RWPE2 (cell line): ENCODE measurements at places on chromosomes 13 and 19.

DNA sequence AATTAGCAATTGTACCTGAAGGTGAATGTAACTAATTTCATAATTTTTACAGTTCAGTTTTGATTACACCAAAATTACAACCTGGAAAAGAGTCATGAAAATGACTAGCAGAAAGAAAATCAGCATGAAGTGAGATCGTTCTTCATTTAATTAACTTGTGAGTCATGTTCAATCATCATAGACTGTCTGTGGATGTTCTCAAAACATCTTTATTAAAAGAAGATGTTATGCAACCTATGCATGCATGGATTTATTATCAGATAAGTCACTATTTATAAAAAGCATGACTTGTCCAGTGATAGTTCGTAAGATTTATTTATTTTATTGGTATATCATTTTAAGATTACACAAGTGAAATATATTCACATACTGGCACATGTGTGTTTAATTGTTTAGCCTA lies 245.9 kb downstream of the ITGBL1 start:
- DNase-seq = no peak

DNA sequence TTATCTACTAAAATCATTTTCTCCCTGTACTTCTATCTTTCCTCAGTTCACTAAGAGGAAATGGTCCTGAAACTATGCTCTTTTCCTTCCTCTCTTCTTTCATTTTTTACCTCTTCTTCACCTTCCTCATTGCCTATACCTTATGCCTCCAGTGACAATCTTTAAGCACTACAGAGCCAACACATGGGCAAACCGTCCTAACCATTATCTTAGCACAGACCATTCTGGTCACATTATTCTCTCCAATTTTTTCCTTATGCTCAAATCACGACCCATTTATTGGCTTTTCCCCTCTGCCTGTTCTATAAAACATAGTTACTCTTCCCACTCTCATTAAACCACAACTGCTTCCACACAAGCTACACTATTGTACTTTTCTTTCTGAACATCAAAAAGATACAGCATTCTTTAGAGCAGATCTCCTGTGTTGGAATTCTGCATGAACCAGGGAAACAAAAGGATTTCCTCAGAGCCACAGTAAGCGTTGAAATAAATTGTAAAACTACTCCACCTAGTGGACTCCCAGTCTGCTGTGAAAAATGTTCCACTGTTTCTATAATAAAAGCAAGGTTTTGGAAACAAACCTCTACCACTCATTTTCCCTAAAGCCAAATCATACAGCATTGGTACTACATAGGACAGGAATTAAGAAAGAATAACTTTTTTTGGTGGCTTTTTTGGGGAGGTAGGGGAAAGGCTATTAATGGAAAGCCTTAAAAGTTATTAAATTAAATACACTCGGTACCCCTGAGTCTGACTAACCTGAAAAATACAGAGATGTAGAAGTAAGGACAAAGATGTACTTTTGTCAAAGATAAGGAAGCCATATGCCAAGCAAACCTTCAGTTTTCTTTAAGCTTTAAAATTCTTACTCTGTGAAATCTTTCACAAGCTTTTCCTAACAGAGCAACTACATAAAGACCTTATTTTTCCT lies 19.5 kb downstream of the NUFIP1 start:
- no peak for DNase-seq

- DNase-seq = no peak
Observed at GRCh38 chr13:32882691-32883090, 133.5 kb upstream of the KL start.

DNA sequence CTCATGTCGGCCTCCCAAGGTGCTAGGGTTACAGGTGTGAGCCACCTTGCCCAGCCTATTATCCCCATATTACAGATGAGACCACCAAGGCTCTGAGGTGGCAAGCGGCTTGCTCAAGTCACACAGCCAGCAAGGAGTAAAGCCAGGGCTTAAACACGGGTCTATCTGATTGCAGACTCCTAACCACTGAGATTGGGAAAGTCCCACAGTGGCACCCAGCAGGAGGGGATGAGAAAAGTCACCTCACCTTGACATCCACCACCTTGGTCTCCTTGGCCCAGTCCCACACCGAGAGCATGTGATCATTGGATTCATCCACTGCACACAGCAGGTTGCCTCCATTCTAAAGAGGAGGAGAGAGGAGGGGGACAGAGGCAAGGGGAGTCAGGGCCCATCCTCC lies 9.5 kb downstream of the EML2 start:
- DNase-seq = no peak

DNA sequence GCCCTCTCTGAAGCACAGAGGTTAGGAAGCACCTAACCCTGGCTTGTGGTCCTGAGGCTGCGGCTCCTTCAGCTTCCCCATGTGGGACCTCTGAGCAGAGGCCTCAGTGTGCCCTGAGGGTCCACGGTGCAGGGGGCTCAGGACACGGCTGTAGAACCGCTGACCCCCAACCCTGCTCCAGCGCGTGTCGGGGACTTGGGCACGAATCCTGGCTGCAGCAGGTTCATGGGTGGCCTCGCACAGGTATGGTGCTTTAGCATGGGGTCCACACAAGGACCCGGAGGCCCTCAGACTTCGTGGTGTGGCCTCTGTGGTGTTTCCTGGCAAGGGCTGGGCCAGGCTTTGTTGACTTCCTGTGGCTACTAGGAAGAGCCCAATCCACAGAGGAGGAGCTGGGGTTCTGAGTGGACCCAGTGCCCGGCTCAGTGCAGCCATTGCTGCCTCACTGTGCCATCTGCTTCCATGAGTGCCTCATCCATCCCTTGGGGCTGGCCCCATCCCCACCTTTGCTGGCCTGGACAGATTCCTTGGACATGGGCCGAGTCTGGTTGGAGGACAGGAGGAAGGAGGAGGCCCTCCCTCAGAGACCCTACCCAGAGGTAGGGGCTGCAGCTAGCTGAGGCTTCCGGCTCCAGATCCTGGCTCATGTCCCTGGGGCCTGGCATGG lies 24.5 kb downstream of the ZBTB7A start:
- DNase-seq = no peak

DNA sequence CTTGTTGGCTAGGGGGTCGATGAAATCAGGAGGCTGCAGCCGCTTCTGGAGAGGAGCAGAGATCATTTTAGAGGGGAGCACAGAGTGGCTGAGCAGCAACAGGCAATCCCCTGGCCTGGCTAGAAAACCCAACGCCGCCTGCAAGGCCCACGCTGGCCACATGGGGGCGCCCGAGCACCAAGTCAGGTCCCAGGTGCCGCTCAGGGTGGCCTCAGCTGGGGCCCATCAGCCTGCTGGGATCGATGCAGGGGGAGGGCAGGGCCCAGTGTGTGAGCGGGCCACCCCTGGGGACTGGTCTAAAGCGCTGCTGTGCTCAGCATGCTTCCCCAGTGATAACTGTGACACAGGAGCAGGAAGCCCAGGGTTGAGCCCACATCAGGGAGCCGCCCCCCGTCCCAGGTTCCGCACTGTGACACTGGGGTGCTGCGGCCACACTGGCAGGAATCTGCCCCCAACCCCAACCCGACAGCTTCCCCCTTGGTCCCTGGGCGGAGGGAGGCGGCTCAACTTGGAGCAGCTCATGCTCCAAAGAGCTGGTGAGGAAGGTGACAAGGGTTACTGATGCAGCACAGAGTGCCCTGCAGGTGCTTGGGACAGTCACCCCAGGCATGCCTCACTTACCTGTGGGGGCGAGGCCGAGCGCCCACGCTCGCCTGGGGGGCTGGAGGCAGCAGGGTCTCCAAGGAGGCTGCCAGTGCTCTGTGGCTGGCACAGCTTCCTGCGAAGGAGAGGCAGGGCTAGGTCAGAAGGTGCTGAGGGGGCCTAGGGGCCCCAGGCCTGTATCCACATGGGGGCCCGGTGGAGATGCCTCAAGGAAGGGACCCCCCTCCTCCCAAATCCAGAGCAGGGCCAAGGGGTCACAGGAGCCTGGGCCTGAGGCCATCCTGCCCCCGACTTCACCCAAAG lies 13.3 kb upstream of the ISYNA1 start:
- DNase-seq = no peak

GRCh38 chr13:35720690-35721554 lies 244.4 kb upstream of the MAB21L1 start:
- DNase-seq = no peak

DNA sequence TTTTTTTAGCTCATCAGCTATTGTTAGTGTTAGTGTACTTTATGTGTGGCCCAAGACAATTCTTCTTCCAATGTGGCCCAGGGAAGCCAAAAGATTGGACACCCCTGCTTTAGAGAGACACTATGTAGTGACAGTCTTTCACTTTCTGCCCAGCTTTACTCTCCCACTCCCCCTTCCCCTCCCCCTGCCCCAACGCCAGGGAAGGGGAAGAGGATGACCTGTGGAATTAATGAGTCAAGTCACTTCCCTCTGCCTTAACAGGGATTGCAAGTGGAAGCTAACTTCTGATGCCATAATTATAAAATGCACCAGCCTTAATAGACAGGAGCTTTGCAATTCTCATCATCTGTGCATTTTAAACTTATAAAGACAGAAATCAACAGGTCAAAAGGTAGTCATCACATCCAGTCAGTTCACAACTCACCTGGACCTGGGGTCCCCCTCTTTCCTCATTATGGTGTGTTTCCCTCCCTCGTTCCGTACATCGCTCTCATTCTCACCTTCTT lies 1.6 kb downstream of the ZNF415 start:
- no peak for DNase-seq

DNA sequence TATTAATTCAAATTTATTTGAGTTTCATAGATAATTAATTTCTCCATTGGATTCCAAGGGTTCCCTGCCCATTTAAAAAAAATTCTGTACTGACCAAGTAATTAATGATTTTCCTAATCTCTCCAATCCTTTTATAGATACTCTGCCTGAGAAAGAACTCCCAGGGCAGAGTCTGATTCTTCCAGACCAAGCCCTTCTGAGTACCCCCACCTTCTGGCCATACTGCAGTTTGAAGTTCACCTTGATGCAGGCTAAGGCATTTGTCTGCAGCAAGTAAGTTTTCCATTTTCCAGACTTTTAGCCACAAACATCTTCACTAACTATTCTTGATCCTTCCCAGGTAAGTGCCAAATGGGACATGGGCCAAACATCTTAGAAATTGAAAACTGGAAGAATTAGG lies 195.9 kb downstream of the LHFPL6 start:
- no peak for DNase-seq

DNA sequence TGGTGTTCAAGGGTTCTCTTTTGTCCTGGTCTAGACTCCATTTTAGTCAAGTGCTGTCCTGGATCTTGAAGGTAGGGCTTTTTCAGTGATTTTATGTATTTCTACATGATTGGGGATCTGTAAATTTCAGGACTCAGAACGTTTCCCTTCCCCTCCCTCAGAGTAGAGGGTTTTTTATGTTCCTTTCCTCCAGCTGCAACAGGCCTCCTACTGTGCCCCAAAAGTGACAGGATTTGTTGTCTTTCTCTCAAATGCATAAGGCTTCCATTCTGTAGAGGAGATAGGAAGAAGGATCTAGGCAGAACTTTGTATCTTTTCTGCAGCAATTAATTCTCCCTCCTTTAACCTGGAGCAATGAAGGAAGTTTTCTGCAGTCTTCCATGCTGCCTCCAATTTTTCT lies 251.3 kb downstream of the MAB21L1 start:
- no peak for DNase-seq

DNA sequence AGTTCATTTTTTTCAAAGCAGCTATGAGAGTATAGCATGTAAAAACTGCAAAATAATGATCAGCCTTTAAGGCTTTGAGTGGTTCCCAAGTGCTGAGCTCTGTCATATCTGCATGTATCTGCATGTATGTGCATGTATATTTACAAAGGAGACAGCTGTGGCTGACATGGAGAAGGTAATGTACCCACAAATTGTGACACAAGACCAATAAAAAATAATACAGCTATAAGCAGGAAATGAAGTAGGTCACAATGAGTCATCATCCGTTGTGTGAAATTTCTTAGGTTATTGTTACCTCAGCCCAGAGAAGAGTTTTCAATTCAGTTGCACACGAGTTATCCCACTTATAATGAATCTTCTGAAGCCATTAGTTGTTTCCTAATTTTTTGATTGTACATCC lies 60.9 kb upstream of the MED4 start:
- no peak for DNase-seq

DNA sequence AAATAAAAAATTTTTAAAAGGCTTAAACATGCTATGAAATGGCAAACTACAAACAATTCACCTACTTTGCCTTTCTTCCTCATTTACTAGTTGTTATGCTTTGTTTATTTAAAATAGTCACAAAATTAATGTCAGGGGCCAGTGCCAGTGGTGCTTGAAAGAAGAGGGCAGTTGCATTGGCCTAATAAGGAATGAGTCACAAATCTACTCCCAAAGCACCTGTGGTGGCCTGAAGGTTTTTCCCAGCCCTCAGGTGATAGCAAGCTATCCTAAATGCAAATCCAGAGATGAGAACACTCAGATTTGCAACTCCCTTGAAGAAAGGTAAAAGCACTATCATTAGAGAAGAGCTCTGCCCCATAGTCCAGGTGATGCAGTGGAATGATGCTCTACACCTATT lies 103.6 kb downstream of the MBNL2 start:
- DNase-seq = no peak

DNA sequence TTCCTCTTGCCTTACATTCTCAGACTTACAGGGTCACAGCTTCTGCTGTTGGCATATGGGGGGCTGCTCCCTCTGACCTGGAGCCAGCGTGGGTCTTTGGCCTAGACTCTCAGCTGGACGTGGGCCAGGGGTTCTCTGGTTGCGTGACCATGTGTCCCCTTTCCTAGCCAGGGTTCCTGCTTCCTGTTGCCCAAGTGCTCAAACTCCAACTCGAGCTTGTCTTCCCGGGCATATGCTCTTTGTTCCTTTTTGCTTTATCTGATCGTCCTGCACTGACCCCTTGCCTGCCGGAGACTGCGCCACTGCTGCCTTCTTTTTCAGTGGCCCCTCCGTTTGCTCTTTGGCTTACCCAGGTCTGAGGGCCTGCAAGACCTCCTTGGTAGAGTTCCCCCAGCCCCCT lies 25.3 kb upstream of the GPR183 start:
- no peak for DNase-seq

GRCh38 chr13:75316427-75316826 lies 165.5 kb downstream of the TBC1D4 start:
- DNase-seq = no peak

- no peak for DNase-seq
Observed at GRCh38 chr13:64993514-64994164, 2236.5 kb downstream of the PCDH9 start.

- DNase-seq = no peak
Observed at GRCh38 chr13:20326809-20327208, 94.7 kb upstream of the GJB6 start.

- DNase-seq = no peak
Observed at GRCh38 chr19:14402332-14403144, 16.6 kb downstream of the DDX39A start.

DNA sequence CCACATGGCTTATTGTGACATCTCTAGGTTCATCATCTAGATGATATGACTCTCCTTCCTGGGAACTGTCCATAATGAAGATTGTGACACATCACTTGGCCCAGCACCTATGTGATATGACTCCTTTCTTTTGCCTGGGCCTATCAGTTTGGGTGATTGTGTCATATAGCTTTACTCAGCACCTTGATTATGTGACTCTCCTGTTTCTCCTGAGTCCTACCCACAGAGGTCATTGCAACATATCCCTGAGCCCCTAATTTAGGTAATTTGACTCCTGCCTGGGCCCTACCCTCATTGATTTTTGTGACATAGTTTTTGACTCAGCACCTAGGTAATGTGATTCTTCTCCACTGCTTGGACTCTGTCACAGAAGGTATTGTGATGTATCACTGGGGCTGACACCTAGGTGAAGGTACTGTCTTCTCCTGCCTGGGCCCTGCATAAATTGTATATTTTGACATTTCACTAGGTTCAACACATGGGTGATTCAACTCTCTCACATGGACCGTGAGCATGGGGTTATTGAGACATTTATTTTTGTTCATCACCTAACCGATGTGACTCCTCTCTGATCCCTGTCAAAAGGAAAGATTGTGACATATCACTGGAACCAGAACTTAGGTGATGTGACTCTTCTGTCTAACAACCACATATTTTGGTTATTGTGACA lies 26.2 kb upstream of the ZNF254 start:
- no peak for DNase-seq

- DNase-seq = no peak
Observed at GRCh38 chr19:30870876-30871275, 478.4 kb downstream of the TSHZ3 start.
